ENCODE measurements at places on chromosomes 11 and 22. TPM values are rescaled to one million over a fixed set of nuclear protein-coding genes. Genes with fewer than 3 reads are reported as not detected.

DNA sequence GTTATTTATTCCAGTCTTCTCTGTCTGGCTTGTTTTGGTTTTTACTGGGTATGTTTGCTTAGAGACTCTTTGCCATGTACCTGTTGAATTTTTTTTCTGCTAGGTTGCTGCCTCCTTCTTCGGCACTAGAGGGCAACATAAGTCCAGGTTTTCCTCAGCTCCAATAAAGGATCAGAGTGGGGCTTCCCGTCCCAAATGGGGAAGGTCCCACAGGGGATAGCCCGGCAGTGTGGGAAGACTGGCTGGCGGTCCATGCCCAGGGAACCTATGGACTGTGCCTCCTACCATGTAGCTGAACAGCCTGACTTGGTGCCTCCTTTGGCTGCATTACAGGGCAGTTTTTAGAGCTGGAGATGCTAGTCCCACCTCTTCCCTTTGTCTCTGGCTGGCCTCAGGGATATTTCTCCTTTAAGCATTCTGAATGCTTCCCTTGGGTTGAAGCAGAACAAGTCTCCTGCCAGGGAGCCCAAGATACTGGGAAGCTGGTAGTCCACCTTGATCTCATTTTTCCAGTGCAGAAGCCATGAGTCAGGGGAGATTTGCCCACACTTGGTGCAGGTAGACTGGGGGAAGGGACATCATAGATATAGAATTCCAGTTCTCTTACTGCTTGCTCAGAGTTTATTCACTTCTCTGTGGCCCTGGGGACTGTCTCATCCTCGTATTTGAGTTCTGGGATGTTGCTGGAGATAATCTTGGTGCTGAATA, 60.2 kb downstream of the BRD1 start:
- DNase-seq: no peak

The PKDREJ gene
- polyA plus RNA-seq: 0.42 TPM

The PRR33 gene
- polyA plus RNA-seq: 0.27 TPM

GRCh38 chr22:39237318-39238100, 7.3 kb downstream of the PDGFB start:
- DNase-seq: no peak

The MAP6 gene
- polyA plus RNA-seq: 11.6 TPM

The SAA4 gene
- not detected for polyA plus RNA-seq

DNA sequence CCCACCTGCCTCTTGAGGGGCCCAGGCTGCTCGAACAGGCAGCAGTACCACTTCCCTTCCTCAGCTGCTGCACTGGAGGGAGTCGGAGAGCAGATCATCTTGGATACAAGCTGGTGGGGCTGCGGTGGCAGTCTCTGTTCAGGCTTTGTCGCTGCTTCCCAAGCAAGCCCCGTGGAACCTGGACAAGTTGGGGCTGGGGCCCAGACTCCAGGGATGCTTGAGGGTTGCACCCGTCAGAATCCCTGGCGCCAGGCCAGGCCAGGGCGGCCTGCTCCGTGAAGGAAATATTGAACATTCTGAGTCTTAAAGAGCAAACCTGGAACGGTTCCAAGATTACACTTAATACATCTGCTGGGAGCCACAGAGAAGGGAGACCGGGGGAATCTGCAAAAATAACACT, 310.1 kb upstream of the SORL1-AS1 start:
- no peak for DNase-seq

DNA sequence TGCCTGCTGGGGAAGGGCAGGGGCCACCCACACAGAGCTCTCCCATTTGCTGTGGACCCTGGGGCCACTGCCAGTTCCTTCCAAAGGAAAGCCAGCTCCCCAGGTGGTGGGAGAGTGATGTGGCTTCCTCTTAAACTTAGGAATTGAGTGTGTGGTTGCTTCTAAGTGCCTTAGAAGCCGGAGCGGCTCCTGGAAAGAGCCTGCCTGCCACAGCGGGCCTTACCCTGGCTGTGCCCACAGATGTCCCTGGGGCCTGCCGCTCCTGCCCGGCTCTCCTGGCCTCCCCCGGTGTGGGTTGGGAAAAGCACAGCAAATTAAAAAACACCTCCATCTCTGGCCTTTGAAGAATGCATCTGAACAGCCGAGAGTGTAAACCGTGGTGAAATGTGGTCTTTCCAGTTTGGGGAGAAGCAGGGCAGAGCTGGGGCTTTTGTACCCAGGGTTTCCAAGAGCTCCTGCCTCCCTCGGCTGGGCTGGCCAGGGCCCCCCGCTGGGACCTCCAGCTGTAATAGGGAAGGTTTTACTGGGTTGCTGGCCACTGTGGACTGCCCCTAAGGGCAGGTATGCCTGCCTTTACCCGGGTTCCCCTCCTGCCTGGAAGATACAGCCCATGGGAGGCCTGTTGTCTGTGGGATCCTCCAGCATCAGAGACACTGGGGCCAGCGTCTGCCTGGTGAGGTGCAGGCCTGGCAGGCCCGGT, 30.2 kb downstream of the LRP5 start:
- DNase-seq: no peak

DNA sequence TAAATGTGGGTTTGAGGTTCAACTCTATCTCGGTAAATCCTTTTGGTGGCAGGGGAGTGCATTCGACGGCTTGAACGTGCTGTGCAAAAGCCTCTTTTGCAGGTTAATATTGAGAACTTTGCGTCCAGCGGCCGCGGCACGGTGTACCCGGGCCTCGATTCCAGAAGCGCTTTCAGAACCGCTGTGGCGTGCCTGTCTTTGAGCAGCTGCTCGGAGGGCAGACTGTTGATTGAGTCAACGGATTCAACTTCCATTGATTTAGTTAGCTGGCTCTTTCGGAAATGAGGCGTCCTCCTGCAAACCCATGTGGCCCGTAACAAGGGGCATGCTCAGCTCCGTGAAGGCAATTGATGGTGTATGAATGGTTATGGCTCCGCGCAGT, 1247.8 kb downstream of the BRD1 start:
- no peak for DNase-seq
